Cardiac muscle cell (in vitro differentiated cells and primary cell): ENCODE measurements at places on chromosomes 13 and 19. TPM values are rescaled to one million over a fixed set of nuclear protein-coding genes. Genes with fewer than 3 reads are reported as not detected.
A peak's percentile ranks its signal among the peaks of the same experiment; 100 is the strongest.

The ACER1 gene
- total RNA-seq = not detected in 2 replicates

The SCN1B gene
- 1.2 and 4.2 TPM in 2 replicates for total RNA-seq

The CYP4F12 gene
- total RNA-seq = not detected in 2 replicates

The CALR gene
- 615 and 1,390 TPM in 2 replicates for total RNA-seq

The ZNF112 gene
- total RNA-seq = 5.8 and 15.5 TPM in 2 replicates

The CEACAM7 gene
- not detected in 2 replicates for total RNA-seq

The KPTN gene
- 10.2 and 10.4 TPM in 2 replicates for total RNA-seq

- no peak for DNase-seq
Measured at GRCh38 chr19:39384839-39385568, 5.9 kb downstream of the PAF1 start.

DNA sequence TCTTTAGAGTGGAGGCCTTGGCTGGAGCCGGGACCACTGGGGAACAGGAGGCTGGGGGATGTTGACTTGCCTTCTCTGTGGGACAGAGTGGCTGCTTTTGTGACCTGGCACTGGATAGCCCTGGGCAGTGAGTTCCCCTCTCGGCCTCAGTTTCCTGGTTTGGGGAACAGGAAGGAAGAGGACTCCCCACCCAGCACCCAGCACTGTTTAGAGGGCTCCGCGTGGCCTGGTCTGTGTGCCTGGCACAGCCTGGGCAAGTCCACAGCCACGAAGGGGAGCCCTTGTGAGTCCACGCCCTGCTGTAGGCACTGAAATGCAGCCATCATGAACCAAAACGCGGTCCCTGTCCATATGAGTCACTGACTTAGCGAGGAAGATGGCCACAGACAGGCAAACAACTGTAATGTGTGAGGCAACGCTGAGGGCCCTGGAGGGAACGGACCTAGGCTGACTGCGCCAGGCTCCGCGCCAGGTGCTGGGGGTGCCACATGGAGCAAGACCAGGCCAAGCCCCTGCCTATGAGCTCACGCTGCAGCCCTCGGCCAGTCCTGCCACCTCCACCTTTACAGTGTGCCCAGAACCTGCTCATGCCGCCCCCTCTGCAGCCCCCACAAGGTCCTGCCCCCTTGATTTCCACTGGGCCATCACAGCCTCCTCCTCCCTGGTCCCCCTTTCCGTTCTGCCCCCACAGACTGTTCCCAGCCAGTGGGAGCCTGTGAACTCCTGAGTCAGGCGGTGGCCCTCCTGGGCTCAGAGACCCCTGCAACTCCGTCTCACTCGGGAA lies 35.5 kb downstream of the PAK4 start:
- DNase-seq = peak; percentile 21

- no peak for DNase-seq
Measured at GRCh38 chr19:31718898-31719297, 369.7 kb upstream of the TSHZ3 start.

- DNase-seq = no peak
Measured at GRCh38 chr13:30319655-30320054, 12.3 kb upstream of the KATNAL1 start.

GRCh38 chr13:95354680-95355487 lies 53.6 kb upstream of the ABCC4 start:
- no peak for DNase-seq

- no peak for DNase-seq
Measured at GRCh38 chr19:18501832-18502231, 20.0 kb downstream of the ELL start.

- DNase-seq = no peak
Measured at GRCh38 chr19:10421240-10422045, 1.1 kb downstream of the PDE4A start.

DNA sequence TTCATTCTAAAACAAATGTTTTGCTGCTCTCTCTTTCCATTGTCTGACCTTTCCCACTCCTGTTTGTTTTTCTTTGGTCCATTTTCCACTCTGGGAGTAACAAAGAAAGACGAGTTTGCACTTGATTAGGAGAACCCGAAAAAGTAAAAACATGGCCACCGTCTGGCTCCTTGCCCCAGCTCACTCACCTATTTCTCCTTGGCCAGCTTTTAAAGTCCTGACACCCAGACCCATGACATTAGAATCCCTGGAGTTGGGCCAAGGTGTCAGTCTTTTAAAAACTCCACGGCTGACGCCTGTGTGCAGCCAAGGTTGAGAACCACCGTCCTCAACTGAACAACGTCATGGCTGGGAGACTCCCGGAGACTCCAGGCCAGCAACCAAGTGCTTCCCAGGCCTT lies 63.6 kb upstream of the FLT1 start:
- peak; percentile 21 for DNase-seq
